ENCODE measurements at places on chromosomes 2 and 18.
A peak's percentile ranks its signal among the peaks of the same experiment; 100 is the strongest.

DNA sequence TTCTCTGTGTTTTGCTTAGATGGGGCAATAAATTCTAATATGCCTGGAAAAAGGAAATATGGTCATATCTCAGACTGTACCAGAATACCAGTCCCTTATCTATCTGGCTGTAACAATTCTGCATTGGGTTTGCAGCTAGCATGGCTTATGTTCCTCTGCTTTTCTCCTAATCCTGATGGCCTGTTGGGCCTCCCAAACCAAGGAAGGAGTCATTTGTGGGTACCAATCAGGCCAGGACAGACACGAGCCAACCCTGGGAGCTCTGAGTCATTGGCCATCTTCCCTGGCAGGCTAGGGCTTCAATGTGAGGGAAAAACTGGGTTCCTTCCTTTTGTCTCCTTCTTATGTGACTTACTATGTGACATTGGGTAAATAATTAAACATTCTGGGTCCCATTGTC lies 12.0 kb downstream of the SMARCAL1 start:
- no peak overlapping the region for H3K4me3 ChIP-seq
- no peaks in the 10 kb centered on the region for H3K27me3 ChIP-seq
- peaks cover 53% of the 10 kb centered on the region for H3K36me3 ChIP-seq
- H3K27ac ChIP-seq: no peak overlapping the region

- DNase-seq: no peak
- no peaks in the 10 kb centered on the region for H3K4me1 ChIP-seq
- no peak overlapping the region for H3K4me3 ChIP-seq
- no peak overlapping the region for H3K27ac ChIP-seq
- no peaks in the 10 kb centered on the region for H3K36me3 ChIP-seq
Measured at GRCh38 chr18:59547581-59548182, 149.5 kb downstream of the CCBE1 start.

DNA sequence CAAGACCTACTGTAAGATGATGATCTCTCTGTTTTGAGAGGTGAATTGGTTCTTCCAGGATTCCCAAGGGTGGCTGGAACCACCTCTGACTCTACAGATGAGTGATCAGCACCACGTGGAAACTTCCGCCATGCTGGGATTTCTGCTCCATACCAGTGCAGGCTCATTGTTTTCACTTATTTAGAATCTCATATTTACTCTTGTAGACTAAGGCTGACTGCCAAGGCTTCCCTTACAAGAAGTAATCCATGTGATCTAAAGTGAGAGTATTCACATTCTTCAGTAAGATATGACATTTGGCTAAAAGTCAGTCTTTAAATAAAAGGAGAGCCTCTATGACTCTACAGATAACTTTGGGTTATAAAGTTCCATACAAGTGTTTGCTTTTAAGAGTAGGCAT lies 322.9 kb upstream of the RAB12 start:
- H3K27ac ChIP-seq: no peak overlapping the region
- no peaks in the 10 kb centered on the region for H3K27me3 ChIP-seq
- no peaks in the 10 kb centered on the region for H3K36me3 ChIP-seq
- H3K4me1 ChIP-seq: no peaks in the 10 kb centered on the region
- no peak for DNase-seq

- H3K27me3 ChIP-seq: no peaks in the 10 kb centered on the region
- H3K4me1 ChIP-seq: peaks cover 69% of the 10 kb centered on the region
- peak overlapping the region; percentile 91 for H3K27ac ChIP-seq
- peak; percentile 30 for DNase-seq
Measured at GRCh38 chr2:240561325-240561971, 1.3 kb downstream of the DUSP28 start.

DNA sequence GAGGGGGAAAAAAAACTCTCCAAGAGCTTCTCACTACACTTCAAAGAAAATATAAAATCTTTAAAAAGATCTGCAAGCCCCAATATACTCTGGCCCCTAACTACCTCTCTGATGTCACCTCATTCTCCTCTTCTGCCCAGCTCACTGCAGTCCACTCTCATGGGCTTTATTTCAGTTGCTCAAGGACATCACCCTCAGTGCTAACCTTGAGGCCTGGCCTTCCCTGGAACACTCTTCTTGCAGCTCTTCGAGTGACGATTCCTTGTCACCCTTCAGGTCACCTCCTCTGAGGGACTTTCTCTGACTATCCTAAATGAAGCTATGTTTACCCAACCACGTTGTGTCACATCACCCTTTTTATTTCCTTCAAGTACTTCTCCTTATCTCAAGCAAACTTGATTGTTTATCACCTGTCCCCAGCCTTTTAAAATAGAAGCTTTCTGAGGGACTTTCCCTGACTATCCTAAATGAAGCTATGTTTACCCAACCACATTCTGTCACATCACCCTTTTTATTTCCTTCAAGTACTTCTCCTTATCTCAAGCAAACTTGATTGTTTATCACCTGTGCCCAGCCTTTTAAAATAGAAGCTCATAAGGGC lies 10.4 kb downstream of the RTTN start:
- peak overlapping the region; percentile 73 for H3K27ac ChIP-seq
- peaks cover 36% of the 10 kb centered on the region for H3K4me1 ChIP-seq
- H3K27me3 ChIP-seq: no peaks in the 10 kb centered on the region
- no peak for DNase-seq
- H3K36me3 ChIP-seq: peaks cover 48% of the 10 kb centered on the region

DNA sequence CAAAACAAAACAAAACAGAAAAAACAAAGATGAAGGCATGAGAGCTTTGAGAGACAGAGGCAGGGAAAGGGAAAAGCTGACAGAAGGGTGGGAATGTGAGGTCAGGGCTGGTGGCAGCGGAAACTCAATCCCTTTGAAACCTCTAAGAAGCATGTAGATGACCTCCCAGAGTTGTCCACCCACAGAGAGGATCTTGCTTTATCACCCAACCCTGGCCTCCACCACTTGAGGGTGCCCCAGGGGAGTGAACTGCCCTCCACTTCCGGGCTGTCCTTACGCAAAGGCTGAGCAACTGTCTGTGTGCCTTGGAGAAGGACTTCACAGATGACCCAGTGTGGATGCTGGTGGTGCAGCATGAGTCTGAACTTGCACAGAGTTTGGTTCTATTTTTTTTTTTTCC lies 26.7 kb downstream of the PDCL3 start:
- H3K36me3 ChIP-seq: no peaks in the 10 kb centered on the region
- no peaks in the 10 kb centered on the region for H3K27me3 ChIP-seq
- peaks cover 33% of the 10 kb centered on the region for H3K4me1 ChIP-seq
